Stimulated activated CD4-positive, alpha-beta T cell treated with anti-CD3 and anti-CD28 coated beads, TNF-alpha, amount 100 ng/mL, for 24 hours (primary cell): ENCODE measurements at places on chromosomes 5 and 9.

DNA sequence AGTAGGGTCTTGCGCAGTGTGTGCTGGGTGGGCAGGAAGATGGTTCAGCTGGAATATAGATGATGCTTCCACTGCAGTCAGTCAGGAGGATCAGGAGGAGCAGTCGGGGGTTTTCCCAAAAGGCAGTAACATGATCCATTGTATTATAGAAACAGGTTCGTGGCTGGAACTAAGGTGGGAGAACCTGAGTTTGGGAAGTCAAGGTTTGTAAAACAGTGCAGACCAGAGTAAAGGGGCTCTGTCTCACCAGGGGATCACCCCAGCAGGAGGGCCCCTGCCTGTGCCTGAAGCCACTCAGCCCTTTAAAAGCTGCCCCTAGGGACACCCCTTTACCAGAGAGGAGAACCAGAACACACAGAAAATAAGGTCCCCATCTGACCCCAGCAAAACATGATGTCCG lies 213.4 kb downstream of the AUH start:
- no peak for DNase-seq

DNA sequence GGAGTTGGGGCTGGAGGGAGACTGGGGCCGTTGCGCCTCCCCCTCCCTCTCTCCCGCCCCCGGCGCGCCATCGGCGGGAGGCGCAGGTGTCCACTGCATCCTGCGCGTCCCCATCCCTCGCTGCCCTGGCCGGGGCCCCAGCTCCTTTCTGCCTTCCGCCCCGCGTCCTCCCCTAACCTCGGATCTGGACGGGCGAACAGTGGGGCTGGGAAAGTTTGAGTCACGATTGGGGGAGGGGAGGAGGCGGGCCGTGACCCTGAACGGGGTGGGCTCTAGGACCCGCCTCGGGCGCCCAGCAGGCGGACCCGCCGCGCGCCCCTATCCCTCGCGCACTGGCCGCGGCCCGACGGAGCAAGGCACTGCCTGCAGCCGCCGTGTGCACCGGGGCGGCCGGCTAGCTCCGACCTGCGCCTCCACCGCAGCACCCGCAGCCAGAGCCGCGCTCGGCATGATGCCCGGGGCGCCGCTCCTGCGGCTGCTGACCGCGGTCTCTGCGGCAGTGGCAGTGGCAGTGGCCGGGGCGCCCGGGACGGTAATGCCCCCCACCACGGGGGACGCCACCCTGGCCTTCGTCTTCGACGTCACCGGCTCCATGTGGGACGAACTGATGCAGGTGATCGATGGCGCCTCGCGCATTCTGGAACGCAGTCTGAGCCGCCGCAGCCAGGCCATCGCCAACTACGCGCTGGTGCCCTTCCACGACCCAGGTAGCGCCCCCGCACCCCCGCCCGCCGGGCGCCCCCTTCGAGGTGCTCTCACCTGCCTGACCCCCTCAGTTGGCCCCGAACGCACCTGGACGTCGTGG lies at the start of gene HMCN2:
Gene HMCN2 (plus strand): TSS at position 330 of the 805 bp plus-strand sequence. CDS start 119 bp downstream, at position 449.
- no peak for DNase-seq

DNA sequence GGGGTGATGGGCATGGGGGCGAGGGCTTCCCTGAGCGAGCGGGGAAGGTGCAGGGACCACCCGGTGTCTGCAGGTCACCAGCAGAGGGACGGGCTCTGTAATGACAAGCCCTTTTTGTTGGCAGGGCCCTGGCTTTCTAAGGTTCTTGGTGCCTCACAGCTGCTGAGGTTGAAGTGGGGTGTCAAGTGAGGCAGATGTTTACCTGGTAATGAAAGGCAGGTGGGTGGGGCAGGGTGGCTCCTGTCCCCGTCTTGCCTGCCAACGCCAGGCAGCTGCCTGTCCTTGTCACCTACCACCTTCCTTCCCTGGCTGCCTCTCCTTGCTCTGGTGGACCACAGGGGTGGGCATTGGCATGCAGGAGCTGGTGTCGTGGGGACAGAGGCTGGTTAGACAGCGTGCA lies 41.0 kb upstream of the SEMA4D start:
- DNase-seq: no peak

DNA sequence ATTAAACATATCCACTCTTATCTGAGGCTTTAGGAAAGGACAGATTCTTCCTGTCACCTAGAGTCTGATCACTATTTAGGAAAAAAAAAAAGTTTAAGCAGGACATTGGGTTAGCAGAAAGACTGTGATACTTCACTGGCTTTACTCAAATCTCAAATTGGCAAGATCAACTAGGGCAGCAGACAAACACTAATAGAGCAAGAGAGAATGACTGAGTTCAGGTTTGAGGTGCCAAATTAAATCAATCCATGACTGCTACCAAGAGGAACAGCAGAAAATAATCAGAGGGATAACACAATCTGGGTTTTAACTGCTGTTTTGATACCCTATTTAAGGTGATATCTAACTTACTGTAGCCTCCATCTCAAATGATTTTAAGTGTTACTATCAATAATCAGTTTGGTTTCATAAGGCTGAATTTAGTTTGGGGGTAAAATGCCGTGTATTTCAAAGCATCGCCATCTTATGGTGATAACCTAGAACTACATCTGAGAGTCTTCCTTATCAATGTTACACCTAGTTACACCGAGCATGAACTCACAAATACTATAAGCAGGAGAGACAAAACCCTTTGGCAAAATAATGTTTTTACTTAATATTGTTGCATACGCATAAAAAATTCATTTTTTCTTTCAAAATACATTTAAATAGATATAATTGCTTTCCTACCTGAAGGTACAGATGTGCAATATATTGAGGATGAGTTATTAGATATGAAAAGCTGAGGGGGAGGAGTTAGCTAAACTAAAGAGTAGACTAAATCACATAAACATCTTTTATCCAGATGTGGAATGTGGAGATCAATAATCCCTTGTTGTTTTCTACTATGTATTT lies 286.4 kb upstream of the CDH12 start:
- no peak for DNase-seq

- DNase-seq: no peak
These were observed 20.9 kb downstream of the WHRN start for GRCh38 chr9:114484215-114484853.

DNA sequence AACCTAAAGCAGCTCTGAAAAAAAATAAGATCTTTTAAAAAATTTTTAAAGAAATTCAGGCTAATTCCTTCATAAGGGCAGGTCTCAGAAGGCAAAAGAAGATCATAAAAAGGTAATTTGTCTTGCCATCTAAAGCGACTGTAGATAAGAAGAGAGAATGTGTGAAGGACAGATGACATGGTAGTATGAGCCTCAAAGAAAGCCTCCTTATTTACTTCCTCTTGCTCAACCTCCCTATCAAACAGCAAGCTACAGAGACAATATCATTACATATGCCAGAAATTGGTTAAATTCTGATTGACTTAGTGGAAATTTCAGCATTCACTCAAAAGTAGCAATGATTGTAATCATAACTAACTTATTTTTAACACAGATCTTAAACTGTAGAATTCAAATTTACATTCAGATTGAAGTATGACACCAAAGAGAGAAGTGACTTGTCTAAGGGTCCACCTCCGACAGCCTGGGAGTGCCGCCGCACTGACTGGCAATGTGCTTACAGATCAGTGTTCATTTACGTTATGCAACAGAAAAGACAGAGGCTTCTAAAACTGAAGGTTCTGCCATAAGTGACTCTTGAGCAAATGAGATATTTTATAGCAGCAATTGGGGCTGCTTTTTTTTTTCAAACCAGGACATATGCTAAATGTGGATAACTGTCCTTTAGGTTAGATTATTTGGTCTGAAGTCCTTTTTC lies 132.0 kb downstream of the CEMIP2 start:
- DNase-seq: no peak

- DNase-seq: no peak
These were observed 218.9 kb downstream of the TMEM161B start for GRCh38 chr5:88049737-88050136.

DNA sequence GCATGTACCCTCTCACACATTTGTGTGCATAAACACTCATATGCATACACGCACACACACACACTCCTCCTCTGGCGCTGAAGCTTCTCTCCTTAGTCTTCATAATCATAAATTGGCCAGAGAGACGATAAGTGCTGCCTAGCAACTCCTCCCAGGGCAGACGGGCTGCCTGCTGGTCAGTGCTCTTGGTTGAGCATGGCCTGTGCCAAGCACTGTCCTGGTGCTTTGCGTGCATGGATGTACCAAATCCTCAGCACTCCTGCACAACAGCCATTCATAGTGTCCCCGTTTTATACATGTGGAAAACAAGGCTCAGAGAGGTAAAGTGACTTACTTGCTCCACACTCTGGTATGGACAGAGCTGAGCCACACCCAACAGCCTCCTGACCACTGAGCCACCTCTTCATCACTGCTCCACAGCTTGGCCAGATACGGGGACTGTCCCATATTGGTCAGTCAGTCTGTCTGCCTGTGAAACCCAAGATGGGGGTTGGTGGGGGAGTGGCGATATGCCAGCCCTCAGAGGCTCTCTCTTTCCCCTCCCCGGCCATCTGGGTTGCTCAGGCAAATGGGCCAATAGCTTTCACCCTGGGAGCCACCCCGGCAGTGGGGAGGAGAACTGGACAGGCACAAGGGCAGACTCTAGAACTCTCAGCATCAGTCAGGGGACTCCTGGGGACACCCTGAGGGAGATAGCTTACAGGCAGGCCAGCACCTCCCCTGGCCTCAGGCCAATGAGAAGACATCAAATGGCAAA lies 64.3 kb upstream of the GARNL3 start:
- DNase-seq: no peak

GRCh38 chr5:57366744-57367143 lies 115.9 kb downstream of the ACTBL2 start:
- DNase-seq: no peak

- DNase-seq: no peak
These were observed 17.6 kb upstream of the NANS start for GRCh38 chr9:98038958-98039357.

DNA sequence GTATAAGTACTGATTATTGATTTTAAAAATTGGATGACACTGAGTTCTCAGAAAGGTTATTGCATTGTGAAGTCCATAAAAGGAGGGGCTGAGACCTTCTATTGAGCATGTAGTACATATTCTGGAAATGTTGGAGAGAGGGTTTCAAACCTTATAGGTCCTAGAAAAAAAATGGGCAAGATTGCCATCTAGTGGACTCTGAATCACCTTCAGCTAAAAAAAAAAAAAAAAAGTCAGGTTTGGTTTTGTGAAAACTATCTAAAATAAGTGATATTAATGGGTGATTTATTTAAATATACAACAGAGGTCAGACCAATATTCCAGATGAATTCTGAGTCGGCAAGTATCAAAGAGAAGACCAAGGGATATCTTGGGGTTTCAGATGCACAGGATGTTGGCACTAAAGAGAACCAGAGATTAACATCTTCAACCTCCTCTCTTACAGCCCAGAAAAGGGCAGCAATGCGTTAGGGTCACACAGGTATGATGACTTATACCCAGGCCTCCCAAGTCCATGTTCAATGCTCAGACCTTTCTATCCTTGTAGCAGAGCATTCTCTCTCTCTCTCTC lies 109.8 kb upstream of the NMUR2 start:
- no peak for DNase-seq

DNA sequence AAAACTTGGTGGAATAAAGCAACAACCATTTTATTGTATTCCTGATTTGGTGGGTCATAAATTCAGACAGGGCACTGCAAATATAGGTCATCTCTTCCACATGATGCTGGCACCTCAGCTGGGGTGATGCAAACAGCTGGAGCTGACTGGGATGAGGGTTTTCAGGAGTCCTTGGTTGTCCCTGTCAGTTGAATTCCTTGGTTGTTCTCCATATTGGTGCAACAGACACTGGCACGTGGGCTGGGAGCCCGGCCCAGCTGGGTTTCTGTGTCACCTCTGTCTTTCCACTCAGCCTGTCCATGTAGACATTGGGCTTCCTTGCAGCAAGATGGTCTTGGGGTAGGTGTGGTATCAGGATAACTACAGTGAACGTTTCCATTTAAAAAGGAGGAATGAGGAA lies 518.0 kb upstream of the MEF2C start:
- no peak for DNase-seq

DNA sequence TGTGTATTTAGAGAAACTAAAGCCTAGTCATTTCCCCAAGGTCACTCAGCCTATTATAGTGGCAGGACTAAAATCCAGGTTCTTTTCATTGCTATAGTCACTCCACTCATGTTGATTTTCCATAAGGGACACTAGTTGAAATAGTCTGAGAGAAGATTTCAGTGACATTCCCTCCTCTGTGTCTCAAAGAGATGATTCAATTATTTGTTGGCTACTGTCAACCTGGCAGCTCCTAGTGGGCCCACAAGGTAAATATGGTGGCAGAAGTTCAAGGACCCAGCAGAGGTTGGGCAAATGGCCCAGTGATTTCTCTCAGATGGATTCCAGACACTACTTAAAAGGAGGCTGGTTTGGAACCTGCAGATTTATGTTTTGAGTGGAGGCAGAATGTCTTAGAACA lies 48.1 kb downstream of the G3BP1 start:
- DNase-seq: no peak

- DNase-seq: no peak
These were observed 45.5 kb downstream of the SPOCK1 start for GRCh38 chr5:137453483-137454080.

GRCh38 chr5:1220831-1221230 lies 4.3 kb upstream of the SLC6A18 start:
- DNase-seq: no peak

DNA sequence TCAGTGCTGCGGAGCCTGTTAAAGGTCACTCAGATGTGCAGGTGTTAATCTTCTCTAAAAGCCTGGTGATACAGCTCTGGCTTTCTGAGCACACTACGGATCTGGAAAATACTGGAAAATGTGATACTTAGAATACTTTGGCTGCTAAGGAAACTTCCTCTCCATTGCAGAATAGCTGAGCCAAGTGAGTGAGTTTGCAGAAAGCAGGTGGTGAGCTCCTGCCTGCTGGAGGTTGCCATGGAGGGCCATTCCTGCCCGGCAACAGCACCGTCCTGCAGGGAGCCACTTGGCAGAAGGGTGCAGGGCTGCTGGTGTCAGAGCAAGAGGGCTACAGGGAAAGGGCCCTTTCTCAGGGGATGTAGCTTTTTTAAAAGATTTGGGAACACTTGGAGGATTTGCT lies 40.7 kb downstream of the SECISBP2 start:
- DNase-seq: no peak

DNA sequence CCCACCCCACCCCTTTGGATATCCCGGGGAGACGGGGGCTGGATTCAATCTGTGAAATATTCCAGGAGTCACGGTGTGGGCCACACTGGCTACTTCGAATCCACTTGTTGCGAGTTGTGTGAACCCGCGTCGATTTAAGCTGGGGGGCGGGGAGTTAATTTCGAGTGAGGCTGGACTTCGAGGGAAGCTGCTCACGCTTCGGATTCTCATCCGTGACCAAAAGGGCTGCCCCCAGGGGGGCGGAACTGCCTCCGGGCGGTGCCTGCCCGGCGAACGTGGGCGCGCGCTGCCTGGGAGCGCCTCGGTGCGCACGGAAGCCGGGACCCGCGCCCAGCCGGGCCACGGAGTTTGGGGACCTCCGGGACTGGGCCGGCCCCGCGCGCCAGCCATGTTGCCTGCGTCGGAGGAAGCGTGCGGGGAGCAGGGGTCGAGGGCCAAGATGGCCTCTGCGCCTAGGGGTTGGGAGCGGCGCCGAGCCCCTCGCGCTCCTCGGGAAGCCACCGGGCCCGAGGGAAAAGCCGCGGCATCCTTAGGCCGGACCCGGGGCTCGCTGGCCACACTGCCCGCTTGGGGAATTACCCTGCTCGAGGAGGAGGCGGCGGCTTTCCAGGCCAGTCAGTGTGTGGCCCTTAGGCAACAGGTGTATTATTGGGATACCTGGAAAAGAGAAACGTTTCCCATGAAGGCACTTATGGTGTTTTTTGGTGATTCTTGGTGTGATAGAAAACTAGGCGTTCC lies 975 bp downstream of the OCLN start:
- DNase-seq: no peak
